ENCODE measurements at places on chromosomes 16 and 17.

GRCh38 chr16:81891736-81892364 lies 112.8 kb downstream of the PLCG2 start:
- no peak for DNase-seq

DNA sequence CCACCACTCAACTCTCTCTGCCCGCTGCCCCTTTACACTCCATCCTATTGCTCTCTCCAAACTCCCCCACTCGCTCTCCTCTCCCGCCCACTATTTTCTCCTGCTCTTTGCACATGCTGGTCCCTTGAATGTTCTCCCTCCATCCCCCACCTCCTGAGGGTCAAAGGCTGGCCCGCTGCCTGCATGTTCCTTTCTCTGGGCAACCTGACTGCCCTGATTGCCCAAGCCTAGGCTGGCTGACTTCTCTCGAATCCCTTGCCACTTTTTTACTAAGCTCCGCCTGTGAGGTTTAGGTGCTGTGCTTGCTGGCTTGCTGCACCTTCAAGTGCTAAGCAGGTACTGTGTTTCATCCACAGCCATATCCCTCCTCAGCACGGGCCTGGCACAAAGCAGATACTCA lies 2.7 kb downstream of the EMC8 start:
- DNase-seq: no peak

- DNase-seq: no peak
Observed at GRCh38 chr17:55124730-55125360, 139.9 kb upstream of the HLF start.

DNA sequence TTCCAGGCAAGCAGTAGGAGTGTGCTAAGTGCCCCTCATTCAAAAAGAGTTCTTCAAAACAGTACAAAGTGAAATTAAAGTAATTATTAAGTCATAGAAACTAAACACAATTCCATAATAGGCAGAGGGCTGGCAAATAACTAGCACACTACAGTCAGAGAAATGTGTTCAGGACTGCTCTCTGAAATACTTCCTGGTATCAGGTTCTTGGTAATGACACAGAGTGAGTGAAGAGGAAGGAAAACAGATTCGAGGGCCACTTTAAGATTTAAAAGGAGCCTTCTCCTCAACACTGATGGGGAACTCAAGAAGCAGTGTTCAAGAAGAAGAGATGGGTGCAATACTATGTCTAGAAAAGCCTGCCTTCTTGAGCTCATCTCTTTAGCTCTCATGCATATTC lies 139.2 kb downstream of the TOX3 start:
- DNase-seq: no peak

DNA sequence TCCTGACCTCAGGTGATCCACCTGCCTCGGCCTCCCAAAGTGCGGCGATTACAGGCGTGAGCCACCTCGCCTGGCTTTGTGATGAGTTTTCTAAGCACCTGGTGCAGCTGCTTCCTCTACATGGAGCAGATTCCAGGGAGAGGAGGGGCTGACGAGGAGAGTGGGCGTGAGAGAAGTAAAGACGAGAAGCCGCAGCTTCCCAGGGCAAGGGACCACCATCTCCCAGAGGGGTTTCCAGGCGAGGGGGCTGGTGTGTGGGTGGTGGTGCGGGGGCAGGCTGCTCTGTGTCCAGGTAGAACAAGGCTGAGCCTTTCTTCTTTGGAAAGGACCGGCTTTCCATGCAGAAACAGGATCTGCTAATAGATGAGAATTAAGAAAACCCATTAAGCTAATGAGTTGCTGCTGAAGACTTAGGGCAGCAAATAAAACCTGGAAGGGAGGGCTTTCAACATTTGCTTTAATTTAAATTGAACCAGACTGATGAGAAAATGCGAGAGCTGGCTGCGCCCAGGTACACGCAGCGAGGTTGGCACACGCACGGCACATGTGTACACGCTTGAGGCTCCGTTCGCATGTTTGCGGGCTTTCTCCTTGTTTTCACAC lies 236.7 kb downstream of the RBFOX3 start:
- DNase-seq: no peak

- no peak for DNase-seq
Observed at GRCh38 chr16:19105891-19106624, 7.7 kb upstream of the ITPRIPL2 start.

DNA sequence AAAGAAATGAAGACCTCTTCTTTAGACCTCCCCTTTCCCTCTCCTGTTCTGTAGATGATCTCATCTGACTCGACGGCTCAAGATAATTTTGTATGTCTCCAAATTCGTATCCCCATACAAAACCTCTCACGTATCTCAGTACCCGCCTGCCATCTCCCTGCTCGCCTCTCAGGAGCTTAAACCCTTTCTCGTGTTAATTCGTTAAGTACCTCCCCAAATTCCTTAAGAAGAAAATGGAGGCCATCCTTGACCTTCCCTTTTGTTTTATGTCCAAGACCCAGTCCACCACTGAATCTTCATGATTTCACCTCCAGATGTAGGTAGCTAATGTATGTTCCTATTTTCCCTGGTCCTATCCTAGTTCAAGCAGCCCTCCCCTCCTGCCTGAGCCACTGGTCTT lies 41.6 kb downstream of the OR3A1 start:
- no peak for DNase-seq

Data from activated CD8-positive, alpha-beta memory T cell treated with anti-CD3 and anti-CD28 coated beads, Interleukin-2, amount 50 U/mL, for 4 hours (primary cell).